Cardiac muscle cell (in vitro differentiated cells and primary cell): ENCODE measurements at places on chromosomes 7 and 10. TPM values are rescaled to one million over a fixed set of nuclear protein-coding genes. Genes with fewer than 3 reads are reported as not detected.

DNA sequence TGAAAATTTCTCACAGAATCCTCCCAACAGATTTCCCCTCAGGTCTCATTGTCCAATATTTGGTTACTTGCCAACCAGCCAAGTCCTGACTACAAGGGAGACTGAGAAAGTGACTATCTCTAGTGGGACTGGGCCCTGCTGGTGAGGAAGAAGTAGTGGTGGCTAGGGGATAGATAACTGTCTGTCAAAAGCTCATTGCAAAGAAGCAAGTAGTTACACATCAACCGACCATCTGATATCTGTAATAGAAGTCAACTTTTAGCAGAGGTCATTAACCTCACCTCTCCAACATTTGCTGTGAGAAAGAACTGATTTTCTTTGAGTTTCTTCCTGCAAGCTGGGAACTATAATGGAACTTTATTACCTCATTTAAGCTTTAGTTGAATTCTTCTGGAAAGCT, 15.2 kb downstream of the STAMBPL1 start:
- H3K4me1 ChIP-seq = peaks cover 18% of the 10 kb centered on the region
- no peak for DNase-seq
- H3K27ac ChIP-seq = no peak overlapping the region
- H3K4me3 ChIP-seq = no peak overlapping the region

- no peak overlapping the region for H3K27ac ChIP-seq
- H3K27me3 ChIP-seq = no peaks in the 10 kb centered on the region
- no peaks in the 10 kb centered on the region for H3K36me3 ChIP-seq
- no peaks in the 10 kb centered on the region for H3K4me1 ChIP-seq
Observed at GRCh38 chr7:39530971-39531370, 35.2 kb upstream of the YAE1 start.

DNA sequence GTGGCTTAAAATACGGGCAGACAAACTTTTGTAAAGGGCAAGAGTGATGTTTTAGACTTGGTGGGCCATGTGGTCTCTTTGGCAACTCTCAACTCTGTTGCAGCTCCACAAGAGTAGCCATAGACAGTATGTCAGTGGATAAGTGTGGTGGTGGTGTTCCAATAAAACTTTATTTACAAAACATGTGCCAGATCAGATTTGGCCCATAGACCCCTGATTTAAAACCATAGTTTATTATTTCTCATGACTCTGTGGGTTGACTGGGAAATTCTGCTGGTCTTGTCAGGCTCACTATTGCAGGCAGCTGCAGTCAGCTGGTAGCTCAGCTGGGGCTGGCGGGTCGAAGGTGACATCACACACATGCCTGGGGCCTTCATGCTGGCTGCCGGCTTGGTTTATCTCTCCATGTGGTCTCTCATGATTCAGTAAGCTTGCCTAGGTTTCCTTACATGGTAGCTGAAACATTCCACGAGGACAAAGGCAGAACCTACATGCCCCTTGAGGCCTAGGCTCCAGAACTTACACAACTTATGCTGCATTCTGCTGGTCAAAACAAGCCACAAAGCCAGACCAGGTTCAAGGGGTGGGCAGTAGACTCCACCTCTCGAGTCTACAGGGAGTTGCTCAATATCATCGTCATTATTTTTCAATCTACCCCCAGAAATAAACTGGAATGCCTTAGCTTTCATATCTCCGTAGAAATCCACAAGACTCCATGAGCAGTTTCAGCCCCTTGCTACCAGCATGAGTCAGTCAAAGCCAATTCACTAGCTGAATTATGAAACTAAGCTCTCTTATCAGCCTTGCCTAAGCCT, 245.7 kb downstream of the WDR11 start:
- no peak overlapping the region for H3K4me3 ChIP-seq
- peaks cover 34% of the 10 kb centered on the region for H3K4me1 ChIP-seq
- no peaks in the 10 kb centered on the region for H3K36me3 ChIP-seq
- H3K27me3 ChIP-seq = no peaks in the 10 kb centered on the region
- DNase-seq = no peak
- peak overlapping the region; percentile 54 for H3K27ac ChIP-seq

DNA sequence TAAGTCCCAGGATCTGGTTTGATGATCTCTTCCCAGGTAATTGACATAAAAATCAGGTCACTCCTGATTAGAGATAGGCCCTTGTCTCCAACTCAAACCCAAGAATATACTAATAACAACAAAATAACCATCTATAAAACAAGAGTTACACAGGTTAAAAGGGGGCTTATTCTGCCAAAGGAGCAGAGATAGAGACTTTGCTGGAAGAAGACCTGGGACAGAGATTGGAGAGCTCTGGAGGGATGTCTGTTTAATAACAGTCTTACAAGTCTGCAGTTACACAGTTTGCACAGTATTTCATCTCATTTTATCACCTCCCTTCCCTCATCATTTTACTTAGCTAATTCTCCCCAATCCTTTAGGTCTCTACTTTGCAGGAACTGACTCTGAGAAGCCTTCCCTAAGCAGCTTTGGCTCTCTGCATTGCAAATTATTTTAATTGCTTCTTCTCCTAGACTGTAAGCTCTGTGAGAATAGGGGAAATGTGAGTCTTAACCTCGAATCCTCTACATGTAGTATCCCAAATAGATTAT, 3.7 kb upstream of the ZNF438 start:
- no peak overlapping the region for H3K4me3 ChIP-seq
- H3K4me1 ChIP-seq = no peaks in the 10 kb centered on the region
- DNase-seq = no peak
- H3K27ac ChIP-seq = no peak overlapping the region

DNA sequence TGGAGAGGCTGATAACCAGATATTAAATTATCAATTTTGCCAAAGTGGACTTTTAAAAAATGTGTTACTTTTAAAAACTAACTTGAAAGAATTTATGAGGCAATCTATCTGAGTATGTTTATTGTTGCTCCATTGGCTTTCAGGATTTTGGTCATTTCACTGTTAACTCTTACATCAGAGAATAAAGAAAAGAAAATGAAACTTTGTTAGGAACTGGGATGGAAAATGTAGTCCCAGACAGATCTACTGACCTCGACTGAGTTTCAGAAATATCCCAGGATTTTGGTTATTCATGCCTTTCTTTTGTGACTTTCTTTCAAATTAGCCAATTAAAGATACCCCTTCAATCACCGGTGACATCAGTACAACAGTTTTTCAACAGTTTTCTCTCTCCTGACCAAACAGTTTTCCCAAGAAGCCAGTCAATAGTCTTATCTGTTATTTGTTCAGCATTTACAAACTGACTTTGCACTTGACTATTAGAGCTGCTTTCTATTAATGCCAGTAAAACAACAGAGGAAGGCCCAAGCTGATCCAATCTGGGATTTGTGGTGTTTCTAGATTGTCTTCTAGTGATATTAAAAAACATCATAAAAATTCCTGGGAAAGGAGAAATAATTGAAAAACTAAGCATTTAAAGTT, 35.8 kb downstream of the NRBF2 start:
- DNase-seq = no peak
- peaks cover 25% of the 10 kb centered on the region for H3K36me3 ChIP-seq
- H3K4me3 ChIP-seq = no peak overlapping the region
- H3K27me3 ChIP-seq = no peaks in the 10 kb centered on the region

Gene MRC1
- 0.07 and 0.22 TPM in 2 replicates for polyA plus RNA-seq

Gene TUBAL3
- polyA plus RNA-seq = not detected in 2 replicates

GRCh38 chr10:27241010-27241651, 534 bp upstream of the ACBD5 start:
- peak overlapping the region; percentile 55 for H3K4me3 ChIP-seq
- no peak for DNase-seq
- H3K36me3 ChIP-seq = no peaks in the 10 kb centered on the region
- H3K27me3 ChIP-seq = no peaks in the 10 kb centered on the region

Gene FGFR2
- polyA plus RNA-seq = 47.5 and 51.3 TPM in 2 replicates

GRCh38 chr10:131013281-131013912, 298.1 kb downstream of the TCERG1L start:
- no peak overlapping the region for H3K4me3 ChIP-seq
- no peak for DNase-seq
- no peaks in the 10 kb centered on the region for H3K4me1 ChIP-seq
- no peaks in the 10 kb centered on the region for H3K27me3 ChIP-seq
- no peak overlapping the region for H3K27ac ChIP-seq

DNA sequence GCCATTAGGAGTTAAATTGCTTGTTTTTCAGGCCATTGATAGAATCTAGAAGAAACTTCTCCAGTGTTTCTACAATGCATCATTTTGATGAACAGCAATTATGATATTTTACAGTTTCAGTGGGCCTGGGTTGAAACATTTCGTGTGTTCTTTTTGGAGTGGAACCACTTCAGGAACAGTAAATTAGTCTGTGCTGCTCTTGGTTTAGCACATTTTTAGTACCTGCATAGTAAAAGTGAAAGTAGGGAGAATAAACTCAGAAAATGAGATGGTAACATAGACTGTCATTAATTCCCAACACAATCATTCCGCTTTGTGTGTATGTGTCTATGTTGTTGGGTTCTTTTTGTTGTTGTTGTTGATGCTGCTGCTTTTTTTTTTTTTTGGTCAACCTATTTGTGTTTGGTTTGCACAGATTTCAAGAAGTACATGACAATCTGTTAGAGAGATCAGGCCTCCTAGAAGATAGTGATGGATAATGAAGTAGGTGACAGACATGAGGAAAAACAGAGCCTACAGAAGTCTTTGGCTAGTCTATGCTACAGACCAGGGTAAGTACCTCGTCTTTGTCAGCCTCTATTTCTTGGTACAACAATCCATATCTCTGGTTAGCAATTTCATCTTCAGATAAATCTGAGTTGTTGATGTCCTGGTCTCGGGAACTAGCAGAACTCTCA, 154.0 kb upstream of the TARP start:
- H3K27me3 ChIP-seq = no peaks in the 10 kb centered on the region
- H3K4me1 ChIP-seq = no peaks in the 10 kb centered on the region
- H3K36me3 ChIP-seq = no peaks in the 10 kb centered on the region
- H3K27ac ChIP-seq = no peak overlapping the region
- DNase-seq = no peak

DNA sequence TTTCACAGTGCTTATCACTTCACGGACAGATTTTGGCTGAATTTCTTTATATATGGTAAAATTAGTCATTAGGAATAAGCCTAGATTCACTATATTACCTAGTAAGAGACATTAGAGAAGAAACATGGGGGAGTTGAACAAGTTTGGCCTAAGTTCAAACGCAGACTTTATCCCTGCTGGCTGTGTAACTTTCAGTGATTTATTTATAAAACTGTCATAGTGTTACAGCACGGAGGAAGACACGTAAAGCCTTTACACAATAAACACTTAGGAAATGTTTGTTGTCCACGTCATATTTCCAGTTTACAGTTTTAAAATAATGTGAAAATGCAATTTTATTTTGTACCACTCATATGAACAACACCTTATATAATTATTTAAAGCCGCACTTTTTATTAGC, 661.5 kb downstream of the MAGI2 start:
- H3K27ac ChIP-seq = no peak overlapping the region
- no peak overlapping the region for H3K4me3 ChIP-seq
- H3K4me1 ChIP-seq = no peaks in the 10 kb centered on the region
- no peak for DNase-seq
- H3K36me3 ChIP-seq = no peaks in the 10 kb centered on the region

Gene MLLT10
- 38.4 and 39.5 TPM in 2 replicates for polyA plus RNA-seq

DNA sequence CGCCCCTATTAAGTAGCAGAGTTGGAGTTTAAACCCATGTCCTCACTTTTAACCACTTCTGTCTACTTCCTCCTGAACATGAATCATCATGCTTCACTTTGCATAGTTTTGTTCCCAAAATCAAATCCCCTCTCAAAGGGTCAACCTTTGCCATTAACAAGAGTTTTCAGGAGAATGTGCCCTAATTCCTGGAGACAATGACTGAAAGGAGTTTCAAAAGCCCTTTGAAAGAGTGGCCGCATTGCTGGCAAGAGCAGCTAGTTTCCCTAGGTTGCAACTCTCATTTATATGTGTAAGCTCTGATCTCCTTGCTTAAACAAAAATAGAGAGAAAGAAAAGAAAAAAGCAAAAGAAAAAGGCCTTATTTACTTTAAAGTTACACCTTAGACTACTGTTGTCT, 9.2 kb downstream of the LGI1 start:
- DNase-seq = no peak
- no peaks in the 10 kb centered on the region for H3K36me3 ChIP-seq
- no peak overlapping the region for H3K27ac ChIP-seq
- no peak overlapping the region for H3K4me3 ChIP-seq
- no peaks in the 10 kb centered on the region for H3K27me3 ChIP-seq

GRCh38 chr7:111329367-111330234, 232.7 kb downstream of the IMMP2L start:
- no peaks in the 10 kb centered on the region for H3K27me3 ChIP-seq
- no peak overlapping the region for H3K4me3 ChIP-seq
- peaks cover 3% of the 10 kb centered on the region for H3K4me1 ChIP-seq
- no peak overlapping the region for H3K27ac ChIP-seq
- no peaks in the 10 kb centered on the region for H3K36me3 ChIP-seq

GRCh38 chr10:69385454-69386350, 31.0 kb downstream of the TACR2 start:
- H3K36me3 ChIP-seq = peaks cover 65% of the 10 kb centered on the region
- H3K4me1 ChIP-seq = no peaks in the 10 kb centered on the region
- no peak overlapping the region for H3K27ac ChIP-seq
- no peaks in the 10 kb centered on the region for H3K27me3 ChIP-seq

Gene UTF1
- polyA plus RNA-seq = not detected in 2 replicates

- H3K27me3 ChIP-seq = no peaks in the 10 kb centered on the region
- no peak overlapping the region for H3K27ac ChIP-seq
- H3K4me3 ChIP-seq = no peak overlapping the region
Observed at GRCh38 chr10:114962441-114962840, 24.4 kb downstream of the TRUB1 start.

DNA sequence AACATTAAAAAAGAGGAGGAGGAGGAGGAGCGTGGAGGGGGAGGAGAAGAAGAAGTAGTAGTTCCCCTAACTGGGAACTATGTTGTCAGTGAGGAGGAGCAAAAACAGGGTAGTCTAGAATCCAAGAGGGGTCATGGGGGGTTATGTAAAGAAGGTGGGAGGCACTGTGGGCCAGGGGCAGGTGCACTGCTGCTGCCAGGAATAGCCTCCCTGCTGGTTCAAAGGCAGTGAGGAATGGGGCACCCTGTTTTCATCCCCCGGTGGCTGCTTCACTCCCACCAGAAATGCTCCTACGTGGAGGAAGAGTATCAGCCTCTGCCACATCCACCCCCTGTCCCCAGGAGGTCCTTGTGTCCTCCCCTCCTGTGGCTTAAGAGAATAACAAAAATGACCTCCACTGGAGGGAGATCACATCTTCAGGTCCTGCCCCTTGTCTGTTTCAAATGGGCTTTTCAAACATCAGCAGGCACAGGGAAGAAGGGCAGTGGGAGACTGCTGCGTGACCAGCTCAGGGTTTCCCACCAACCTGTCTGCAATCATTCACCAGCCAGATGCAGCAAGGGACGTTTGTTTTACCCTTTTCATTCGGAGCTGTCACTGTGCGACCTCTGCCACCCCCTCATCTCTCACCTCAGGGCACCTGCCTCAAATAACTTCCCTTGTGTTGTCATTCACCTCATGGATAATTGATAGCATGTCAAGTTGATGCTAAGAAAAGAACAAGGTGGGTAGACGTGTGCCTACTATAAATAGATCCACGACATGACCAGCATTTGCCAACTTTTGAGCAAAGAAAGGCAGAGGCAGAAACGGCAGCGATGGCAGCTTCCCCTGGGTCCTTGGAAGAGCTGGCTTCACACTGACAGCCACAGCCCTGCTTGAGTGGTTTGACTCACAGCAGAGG, 92.6 kb downstream of the DGKI start:
- peaks cover 39% of the 10 kb centered on the region for H3K4me1 ChIP-seq
- H3K27me3 ChIP-seq = no peaks in the 10 kb centered on the region

GRCh38 chr7:114932991-114933390, 11.1 kb downstream of the MDFIC start:
- DNase-seq = no peak
- no peaks in the 10 kb centered on the region for H3K27me3 ChIP-seq
- no peaks in the 10 kb centered on the region for H3K36me3 ChIP-seq
- no peak overlapping the region for H3K4me3 ChIP-seq
